Stimulated activated naive CD8-positive, alpha-beta T cell treated with anti-CD3 and anti-CD28 coated beads, Interleukin-15, Interleukin-2, amounts not matched to agents 100 U/mL and 50 U/mL, for 24 hours (primary cell): ENCODE measurements at places on chromosomes 6 and 20.

DNA sequence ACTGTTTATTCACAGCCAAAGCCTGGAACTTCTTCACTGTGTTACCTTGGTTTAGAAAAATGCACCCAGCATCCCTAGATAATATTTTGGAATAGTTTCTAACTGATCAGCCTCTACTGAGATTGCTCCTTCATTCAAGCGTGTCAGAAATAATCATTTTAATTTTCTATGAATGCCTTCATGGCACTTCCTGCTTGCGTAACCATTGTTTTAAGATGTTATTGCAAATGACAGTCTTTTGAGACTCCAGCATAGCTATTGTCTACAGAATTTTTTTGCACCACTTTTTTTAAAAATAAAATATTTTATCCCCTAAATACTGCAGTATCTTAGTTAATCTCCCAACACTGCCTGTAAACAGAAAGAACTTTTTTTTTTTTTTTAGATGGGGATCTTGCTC, 213.1 kb downstream of the PHACTR1 start:
- no peak for DNase-seq

DNA sequence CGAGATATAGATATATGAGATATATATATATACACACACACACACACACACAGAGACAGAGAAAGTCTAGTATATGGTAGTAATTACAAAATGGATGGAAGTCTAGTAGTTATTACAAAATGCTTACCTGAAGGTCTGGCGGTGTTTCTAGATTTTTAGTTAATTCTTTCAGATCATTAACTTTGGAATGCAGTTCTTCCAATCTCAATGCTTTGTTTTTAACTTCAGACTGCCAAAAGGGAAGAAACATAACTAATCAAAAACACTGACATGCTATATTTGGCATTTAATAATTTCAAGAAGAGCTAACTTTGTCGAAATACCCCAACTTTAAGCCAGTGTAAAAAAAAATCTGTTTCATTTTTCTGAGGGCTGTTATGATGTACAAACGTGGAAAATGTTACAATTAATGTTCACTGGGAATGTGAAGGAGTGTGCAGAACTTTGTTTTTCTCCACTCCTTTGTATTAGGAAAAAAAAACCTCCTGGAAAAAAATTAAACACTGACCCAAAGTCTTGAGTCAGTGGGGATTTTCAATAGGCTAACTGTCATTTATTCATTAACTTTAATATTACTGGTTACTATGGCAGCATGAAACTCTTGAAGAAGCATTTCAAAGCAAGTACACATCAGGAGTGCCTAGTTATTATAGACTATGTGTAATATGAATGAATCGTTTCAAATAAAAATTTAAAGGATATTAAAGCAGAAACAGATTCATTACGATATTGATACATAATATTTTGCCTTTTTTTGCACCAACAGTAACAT, 232.9 kb downstream of the SYNE1 start:
- no peak for DNase-seq

GRCh38 chr6:127148511-127148910, 30.0 kb downstream of the RSPO3 start:
- no peak for DNase-seq

DNA sequence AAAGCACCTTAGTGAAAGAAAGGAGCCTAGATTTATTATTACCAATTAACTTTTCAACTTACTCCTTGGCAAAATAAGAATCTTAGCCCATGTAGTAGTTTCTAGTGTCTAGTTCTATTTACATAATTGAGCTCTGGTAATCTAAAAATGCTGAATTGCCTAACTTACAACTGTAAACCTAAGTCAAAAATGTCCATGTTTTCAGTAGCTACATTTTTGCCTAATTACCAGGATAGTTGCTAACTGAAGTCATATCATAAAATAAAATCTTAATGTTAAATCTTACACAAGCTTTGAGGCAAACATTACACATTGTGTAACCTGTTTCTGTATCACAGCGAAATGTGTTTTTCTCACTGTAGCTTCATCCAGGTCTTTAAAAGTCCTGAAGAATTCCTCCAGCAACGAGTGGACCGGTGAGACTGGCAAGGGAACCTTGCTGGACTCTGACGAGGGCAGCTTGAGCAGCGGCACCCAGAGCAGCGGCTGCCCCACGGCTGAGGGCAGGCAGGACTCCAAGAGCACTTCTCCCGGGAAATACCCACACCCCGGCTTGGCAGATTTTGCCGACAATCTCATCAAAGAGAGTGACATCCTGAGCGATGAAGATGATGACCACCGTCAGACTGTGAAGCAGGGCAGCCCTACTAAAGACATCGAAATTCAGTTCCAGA, 7.6 kb upstream of the CLDN20 start:
- DNase-seq: no peak
